ENCODE measurements at places on chromosomes 4 and X. TPM values are rescaled to one million over a fixed set of nuclear protein-coding genes. Genes with fewer than 3 reads are reported as not detected.

DNA sequence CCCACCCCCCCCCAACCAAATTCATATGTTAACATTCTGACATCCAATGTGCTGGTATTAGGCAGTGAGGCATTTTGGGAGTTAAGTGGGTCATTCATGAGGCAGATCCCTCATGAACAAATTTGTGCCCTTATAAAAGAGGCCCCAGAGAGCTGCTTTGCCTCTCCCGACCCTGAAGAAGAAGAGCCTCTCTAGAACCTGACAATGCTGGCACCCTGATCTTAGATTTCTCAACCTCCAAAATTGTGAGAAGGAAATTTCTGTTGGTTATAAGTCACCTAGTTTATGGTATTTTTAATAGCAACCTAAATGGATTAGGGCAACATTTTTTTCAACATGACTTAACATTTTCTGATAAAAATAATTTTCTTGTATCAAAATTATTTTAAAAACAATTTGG, 296.3 kb downstream of the CFAP299 start:
- no peak for DNase-seq

GRCh38 chr4:134019657-134020056, 181.9 kb downstream of the PABPC4L start:
- no peak for DNase-seq

DNA sequence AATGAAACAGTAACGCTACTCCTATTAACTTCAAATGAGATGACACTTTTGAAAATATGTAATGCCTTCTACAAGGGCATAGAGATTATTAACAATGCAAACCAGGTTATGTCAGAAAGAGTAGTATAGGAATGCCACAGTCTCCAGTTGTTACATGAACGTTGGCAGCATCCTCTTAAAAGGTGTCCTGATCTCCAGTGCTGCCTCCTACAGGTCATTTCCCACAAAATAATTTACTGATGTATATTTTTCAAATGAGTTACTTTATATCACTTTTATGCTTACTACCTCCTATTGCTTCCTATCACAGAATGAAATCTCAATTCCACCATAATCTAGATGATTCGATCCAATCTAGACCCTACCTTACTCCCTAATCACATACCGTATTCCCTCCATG, 195.2 kb upstream of the EPHA5 start:
- DNase-seq: no peak

DNA sequence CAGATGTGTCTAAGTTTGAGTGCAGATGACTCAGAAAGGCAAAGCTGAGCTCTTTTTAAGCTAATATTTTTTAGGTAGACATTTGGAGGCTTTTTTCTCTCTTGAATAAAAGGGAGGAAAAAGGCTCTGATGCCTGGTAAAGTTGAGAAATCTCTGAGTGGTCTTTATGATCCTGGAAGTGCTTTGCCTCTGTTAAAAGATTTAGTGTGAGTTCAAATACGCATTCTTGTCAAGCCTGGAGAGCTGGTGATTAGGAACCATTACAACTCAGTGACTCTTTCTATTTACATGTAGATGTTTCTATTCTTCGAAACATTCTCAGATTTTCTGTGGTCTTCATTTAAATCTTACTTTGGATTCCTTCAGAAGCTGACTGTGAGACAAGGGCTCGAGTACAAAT, 143.4 kb upstream of the MED14 start:
- DNase-seq: no peak

DNA sequence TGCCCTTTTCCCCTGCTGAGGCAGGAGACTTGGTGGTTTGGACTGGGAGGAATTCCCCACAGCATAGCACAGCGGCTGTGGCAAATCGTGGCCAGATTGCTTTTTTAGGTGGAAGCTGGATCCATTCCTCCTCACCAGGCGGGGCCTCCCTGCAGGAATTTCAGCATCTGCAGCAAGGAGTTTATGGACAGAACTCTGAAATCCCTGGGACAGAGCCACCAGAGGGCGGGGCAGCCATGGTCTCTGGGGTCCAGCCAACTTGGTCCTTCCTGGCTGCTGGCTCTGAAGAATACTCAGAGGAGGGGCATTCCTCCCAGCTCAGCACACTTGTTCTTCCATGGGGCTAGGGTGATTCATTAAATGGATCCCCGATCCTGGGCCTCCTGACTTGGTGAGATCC, 794.3 kb downstream of the SH3BGRL start:
- no peak for DNase-seq

DNA sequence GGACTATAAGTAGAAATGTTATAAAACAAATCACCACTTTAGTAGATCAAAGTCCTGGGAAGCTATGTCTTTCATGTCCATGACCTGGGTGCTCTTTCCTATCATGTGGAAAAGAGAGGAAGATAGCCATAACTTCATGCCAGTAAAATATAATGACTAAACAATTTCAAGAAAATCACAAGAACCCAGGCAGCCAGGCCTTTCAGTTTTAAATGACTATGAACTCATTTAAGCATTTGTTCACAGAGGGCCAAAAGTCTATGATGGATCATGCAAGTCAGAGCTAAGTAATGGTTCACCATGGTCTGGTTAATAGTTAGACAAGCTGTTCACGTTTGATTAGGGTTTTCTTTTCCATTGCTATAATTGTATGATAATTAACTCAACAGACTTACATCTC, 155.8 kb downstream of the PPARGC1A start:
- DNase-seq: no peak

- no peak for DNase-seq
These were observed 35.6 kb downstream of the NFKB1 start for GRCh38 chr4:102536768-102537167.

GRCh38 chr4:2558301-2558700, 21.9 kb downstream of the FAM193A start:
- DNase-seq: no peak

GRCh38 chrX:123464709-123465108, 268.1 kb downstream of the THOC2 start:
- DNase-seq: no peak

- no peak for DNase-seq
These were observed 1.0 kb upstream of the GRPEL1 start for GRCh38 chr4:7068883-7069282.

The ITM2A gene
- total RNA-seq: not detected

The AFF1 gene
- 29.3 TPM for total RNA-seq

The PRSS12 gene
- 15.3 TPM for total RNA-seq

Data from osteocyte (in vitro differentiated cells).